ENCODE measurements at places on chromosomes 11 and 22.

DNA sequence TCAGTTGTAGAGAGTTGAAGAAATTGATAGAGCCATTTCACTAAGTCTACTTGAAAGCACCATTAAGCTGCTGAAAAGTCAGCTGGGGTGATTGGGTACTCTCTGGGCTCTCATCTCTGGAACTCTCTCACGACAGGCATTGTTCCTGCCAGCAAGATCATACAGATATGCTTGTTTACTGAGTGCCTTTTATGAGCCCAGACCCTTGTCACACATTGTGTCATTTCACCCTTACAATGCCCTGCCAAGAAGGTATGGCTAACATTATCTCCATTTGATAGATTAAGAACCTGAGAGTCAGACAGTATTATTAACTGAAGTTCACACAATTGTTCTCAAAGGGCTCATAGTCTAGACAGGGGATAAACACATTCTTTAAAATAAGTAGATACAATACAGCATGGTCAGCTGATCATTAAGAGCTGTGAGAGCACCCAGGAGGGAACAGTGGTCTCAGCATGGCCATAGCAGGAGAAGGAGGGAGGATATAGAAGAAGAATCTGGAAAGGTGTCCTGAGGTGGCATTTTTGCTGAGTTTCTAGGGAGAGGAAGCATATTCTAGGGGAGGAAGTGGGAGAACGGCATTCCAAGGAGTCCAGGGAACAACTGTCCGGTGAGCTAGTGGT, 580.5 kb downstream of the INSC start:
- no peak for DNase-seq

- DNase-seq, result no peak
Measured at GRCh38 chr11:78474451-78474850, 56.8 kb upstream of the GAB2 start.

- DNase-seq, result peak; percentile 66
Measured at GRCh38 chr11:126484266-126484665, 128.8 kb downstream of the ST3GAL4 start.

DNA sequence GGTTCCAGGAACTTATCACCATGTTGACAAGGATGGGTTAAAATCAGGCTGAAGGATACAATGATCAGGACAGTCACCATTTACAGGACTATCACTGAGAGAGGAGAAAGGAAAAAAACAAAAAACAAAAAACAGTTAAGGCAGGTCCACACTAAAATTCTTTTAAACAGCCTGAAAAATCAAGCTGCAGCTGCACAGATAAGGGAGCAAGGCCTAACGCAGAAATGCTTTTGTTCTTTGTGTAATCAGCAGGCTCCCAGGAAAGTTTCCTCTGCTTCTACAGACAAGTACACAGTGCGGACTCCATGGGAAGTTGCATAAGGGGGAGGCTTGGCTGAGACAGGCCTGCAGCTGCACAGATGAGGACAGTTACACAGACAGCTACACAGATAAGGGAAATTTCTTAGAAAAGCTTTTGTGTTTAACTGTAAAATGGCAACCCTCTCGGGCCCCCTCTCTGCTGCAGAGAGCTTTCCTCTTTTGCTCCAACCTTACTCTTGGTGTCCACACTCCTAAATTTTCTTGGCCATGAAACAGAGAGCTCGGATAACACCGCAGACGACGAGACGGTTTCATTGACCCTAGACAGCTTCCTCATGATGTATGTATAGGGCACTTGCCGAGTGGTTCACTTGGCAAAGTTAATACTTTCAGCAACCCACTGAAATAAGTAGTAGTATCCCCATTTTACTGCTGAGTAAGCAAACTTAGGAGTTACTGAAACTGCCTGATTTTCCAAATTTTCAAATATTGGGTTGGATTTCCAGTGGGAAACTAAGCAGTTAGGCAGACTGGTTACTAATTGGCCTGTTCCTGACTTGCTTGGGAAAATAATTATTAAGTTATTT, 45.5 kb downstream of the PIWIL3 start:
- no peak for DNase-seq

DNA sequence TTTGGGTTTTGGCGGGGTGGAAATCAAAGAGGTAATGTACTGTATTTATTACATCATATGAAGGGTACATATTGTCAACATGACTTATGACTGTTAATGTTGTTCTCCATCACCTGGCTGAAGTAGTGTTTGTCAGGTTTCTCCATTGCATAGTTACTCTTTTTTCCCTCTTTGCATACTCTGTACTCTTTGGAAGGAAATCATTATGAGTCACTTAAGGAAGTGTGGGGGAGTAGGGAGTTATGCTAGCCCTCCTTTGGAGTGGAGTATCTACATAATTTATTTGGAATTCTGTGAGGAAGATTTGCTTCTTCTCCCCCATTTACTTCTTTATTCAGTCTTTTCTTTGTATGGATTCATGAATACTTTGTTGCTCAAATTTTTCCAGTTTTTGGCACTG, 3.6 kb upstream of the PGR start:
- no peak for DNase-seq

DNA sequence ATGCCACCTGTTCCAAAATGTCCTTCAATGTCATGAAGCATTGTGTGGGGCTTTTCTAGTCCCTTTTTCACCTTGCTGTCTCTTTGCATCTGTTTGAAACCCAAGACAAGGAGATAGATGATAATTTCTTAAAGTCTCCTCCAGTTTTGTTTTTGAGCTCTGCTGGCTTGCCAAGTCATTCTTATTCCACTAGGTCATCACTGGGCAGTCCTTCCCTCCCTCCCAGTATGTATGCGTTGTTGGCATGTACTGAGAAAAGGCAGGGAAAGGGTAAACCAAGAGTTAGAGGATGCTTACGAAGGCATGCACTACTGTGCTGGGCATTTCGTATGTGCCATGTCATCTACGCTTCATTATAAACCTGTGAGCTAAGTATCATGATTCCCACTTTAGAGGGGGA, 78.6 kb downstream of the PARVA start:
- DNase-seq, result no peak

DNA sequence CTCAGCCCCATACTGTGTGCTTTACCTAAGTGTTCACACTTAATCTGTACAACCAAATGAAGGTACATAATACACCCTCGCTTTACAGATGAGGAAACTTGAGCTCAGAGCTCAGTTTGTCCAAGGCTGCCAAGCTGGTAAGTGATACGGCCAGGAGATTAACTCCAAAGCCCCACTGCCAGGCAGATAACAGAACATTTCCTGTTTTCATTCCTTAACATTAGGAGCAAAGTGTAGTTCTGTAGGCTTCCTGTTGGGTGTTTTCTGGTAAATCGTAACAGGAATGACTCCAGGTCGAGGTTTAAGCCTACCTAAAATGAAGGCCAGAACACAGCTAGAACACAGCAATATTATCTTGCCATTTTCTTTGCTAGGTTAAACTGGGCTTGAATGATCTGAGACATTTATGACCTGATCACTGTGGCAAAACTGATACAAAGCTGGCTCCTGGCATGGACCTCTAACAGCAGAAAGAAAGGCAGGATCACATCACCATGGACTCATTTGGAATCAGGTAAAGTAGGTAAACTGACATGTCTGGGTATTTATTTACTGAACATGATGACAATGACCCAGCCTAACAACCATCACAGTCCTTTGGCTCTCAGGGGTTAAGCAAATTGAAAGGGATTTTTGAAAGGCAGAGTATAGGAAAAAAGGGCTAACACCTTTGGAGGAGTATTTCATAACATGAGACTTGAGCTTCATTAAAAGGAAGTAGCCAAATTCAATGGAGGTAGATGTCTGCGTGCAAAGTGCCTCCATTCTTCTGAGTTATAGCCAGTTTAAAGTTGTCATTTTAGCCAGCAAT, 3.9 kb upstream of the NUP50 start:
- no peak for DNase-seq

DNA sequence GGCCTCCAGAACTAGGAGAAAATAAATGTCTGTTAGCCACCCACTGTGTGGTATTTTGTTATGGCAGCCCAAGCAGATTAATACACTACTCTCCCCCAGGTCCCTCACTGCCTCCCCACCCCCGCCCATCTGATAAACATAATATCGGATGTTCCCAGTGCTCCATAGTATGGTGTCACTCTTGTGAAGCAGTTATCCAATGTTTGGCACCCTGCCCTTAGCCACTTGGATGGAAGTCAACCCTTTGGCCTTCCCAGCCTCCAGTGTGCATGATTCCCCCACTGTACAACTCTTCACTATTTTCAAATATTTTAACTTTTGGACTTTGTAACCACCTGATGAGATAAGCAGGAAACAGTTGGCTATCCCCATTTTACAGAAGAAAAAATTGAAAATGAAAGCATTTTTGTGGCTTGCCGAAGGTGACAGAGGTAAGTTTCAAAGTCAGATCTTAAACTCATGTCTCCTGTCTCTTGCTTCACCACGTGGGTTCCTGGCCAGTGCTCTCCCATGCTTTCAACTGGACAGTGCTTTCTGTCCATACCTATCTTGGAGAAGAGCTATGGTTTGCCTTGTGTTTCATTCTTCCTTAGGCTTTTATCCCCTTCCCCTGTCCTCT, 53.2 kb downstream of the ALX4 start:
- DNase-seq, result no peak

DNA sequence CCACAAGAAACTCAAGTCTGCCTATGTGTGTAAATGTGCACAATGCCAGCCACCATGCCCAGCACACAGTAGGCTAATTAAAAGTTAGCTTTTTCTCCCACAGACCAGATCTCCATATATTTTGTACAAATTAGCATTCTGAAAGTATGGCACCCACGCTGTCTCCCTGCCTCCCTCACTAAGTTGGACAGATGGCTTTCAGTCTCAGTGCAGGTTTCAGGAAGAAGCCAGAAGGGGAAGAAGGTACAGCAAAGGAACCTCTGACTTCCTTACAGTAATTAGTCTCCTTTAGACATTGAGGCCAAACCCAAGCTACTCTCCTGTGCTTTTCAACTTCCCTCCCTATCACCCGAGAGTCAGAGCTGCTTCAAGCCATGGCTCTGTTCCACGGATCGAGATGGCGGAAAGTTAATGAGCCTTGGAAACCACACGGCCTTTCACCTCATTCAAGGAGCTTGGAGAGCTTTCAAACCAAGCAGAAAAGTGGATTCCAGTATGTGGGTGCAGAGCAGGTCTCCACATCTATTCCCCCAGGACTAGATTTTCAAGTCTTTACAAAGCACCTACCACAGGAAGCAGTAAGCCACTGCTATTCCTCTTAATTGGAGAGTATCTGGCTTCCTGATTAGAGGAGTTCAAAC, 221.1 kb upstream of the NARS2 start:
- no peak for DNase-seq

DNA sequence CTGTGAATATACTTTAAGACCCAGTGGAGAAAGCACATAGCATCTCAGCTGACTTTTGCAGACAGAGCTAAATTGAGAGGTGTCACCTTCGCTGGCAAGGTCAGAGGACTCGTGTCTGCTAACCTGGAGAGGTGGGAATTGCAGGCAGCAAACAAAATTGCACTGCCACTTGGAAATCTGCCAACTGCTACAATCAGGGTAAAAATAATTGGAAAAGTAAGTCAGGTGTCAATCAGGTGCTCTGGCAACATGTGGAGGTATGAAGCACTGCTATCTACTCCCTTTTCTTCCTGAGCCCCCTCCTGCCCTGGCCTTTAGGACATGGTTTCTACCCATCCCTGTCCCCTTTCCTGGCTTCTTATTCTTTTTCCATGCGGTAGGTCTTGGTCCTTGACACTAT, 24.1 kb upstream of the LRRC55 start:
- DNase-seq, result no peak

- DNase-seq, result peak; percentile 33
Measured at GRCh38 chr11:3823303-3823702, 14.9 kb downstream of the PGAP2 start.

DNA sequence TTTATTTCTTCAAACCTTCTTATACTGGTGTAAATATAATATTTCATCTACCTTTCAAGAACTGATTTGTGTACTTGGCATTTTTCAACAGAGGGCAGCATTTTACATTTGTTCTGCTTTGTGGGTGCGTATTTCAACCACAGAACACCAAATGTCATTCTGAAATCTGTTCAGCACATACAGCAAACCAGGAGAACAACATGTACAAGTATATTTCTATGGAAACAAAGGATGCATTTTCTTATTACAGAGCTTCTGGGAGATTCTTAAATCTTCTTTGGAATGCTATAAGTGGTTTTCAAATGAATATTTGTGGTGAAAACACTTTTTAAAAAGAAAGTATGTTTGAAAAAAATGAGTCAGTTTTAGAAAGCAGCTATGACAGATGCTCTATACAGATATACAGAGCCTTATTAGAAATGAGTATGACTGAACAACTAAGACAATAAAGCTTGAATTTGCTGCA, 946.0 kb downstream of the FAM181B start:
- peak; percentile 70 for DNase-seq

- DNase-seq, result no peak
Measured at GRCh38 chr22:44676441-44677352, 25.3 kb upstream of the PRR5 start.

DNA sequence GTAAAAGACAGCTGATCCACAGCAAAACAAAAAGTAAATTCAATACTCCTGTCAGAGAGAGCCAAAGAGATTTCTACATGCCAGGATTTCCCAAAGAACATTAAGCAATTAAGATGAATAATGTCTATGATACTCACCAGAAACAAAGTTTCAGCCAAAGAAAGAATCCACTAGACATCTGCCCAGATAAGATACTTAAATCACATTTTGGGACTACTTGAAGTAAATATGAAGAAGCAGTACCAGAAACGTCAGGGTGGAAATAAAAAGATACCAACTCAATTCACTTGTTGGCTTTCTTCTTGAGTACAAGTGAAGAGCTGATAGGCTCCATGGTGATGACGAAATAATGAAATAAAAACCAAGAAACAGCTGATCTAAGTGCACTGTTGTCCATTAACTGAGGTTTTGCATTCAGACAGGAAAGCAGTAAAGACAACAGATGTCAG, 31.6 kb upstream of the ARHGAP32 start:
- DNase-seq, result no peak

DNA sequence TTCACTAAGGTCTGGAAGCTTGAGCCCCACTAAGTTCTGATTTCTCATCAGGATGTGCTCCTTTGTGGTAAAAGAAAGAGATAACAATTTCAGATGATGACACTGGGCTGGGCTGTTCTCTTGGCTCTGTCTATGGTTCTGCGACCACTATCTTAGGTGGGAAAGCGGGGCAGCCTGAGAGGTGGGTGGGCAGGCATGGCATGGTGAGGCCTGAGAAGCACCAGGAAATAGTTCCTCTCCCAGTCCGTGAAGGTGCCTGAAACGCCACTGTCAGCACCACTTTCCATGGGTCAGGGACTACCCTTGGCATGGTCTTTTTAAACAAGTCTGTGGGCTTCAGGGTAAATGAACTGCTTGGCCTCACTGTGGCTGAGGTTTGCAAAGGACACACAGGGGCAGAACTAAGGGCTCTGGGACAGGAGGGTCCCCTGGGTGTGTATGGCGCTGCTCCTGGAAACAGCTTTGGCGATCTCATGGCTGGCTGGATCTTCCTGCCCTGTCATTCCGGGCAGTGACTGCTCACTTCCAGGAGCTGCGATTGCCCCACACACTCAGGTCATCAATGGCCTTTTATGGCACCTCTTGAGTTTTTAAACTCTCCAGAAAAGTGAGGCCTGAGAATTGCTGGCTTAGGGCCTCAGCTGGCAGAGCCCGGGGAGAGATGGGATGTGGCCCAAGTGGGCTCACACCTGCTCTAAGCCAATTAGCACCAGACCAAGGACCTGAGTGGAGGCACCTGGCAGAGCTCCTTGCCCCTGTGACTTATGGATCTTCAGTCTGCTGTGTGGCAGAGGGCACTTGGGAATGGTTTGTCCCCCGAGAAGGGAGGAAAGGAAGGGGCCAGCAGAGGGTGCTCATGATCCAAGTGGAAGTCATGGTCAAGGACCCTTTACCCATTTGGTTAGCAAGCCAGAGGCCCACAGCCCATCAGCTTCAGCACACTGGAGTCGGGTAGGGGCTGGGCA, 55.6 kb upstream of the LYVE1 start:
- no peak for DNase-seq

All from fibroblast of skin of left quadriceps (primary cell).